Nucleus accumbens (tissue), 56 donors: ENCODE measurements at places on chromosomes 12 and 14.

- DNase-seq: no peak
These were observed 291.8 kb downstream of the ETNK1 start for GRCh38 chr12:22916815-22917214.

- no peak for DNase-seq
These were observed 56.4 kb downstream of the ZFP36L1 start for GRCh38 chr14:68736471-68736871.

- no peak for DNase-seq
These were observed 25.7 kb upstream of the PLD4 start for GRCh38 chr14:104898870-104899510.

GRCh38 chr12:55828357-55828756 lies 1.0 kb downstream of the DNAJC14 start:
- no peak for DNase-seq

DNA sequence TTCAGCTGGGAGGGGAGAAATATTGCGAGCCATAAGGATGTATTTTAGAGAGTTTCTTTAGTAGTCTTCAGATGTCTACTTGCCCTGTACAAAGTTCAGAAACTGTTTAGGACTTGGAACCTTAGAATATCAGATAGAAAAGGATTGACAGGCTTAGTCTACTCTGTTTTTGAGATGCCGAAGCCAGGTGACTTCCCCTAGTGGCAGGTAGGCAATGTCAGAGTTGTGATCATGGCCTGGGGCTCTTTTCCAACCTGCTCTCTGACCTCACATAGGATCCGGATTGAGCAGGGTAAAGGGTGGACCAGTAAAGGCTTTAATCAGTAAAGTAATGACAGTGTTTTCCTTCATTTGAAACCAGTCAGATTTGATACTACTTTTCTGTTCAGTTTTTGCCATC lies 59.6 kb downstream of the PRKCH start:
- DNase-seq: no peak

DNA sequence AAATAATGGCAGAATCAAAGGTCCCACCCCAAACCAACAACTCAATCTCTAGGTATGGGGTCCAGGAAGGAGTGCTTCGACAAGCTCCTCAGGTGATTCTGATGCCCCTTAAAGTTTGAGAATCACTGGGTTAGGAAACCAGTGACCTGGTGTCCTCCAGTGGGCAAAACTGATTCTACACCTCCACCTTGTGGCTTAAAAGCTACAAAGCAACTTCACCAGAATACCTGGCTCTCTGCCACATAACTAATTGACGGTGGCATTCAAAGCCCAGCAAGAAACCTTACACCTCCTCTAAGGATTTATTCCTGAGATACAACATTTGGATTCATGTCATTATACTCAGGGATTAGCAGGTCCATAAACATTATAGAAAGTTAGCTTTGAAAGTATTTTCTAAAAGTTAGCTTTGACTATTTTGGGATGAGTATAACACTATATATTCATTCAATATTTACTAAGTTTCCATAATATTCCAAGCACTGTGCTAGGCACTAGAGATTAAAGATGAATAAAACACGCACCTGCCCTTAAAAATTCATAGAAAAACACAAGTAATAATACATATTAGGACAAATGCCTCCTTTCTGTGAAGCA lies 45.4 kb downstream of the DCAF5 start:
- no peak for DNase-seq

DNA sequence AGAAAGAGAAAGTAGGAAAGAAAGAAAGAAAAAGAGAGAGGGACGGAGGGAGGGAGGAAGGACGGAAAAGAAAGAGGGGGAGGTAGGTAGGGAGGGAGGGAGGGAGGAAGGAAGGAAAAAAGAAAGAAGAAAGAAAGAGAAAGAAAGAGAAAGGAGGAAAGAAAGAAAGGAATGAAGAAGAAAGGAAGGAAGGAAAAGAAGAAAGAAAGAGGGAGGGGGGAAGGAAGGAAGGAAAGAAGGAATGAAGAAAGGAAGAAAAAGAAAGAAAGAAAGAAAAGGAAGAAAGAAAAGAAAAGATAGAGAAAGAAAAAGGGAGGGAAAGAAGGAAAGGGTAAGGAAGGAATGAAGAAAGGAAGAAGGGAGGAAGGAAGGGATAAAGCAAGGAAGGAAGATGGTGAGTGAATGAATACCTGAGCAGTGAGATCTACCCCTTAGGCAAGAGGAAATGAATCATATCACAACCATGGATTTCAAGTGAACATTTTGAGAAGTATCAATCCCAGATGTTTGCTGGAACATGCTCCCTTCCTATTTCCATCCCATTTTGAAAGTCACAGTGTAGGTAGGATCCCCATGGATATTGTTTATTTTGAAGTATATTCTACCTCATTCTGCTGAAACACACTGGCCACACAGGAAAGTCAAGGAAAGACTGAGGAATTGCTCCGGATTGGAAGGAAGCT lies 639.4 kb upstream of the TBX3 start:
- DNase-seq: no peak

- DNase-seq: no peak
These were observed 1044.3 kb downstream of the FLRT2 start for GRCh38 chr14:86574051-86574777.

GRCh38 chr14:77067632-77068516 lies 30.2 kb upstream of the CIPC start:
- DNase-seq: peak; percentile 63

DNA sequence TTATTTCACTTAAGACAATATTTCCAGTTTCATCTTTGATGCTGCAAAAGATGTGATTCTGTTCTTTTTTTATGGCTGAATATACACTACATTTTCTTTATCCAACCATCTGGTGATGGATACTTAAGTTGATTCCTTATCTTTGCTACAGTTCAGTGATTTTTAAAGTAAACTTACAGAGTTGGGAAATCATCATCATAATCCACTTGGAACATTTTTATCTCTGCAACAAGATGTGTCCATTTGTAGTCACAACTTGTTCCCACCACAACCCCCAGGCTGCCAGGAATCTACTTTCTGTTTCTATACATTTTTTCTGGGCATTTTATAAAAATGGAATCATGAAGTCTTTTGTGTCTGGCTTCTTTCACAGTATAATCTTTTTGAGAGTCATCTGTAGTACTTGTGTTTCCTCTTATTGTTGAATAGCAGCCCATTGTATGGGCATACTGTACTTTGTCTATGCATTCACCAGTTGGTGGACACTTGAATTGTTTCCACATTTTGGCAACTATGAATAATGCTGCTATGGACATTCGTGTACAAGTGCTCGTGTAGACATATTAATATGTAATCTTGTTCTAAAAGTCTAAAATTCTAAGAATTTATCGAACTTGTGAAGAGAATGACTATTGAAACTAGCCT lies 212.5 kb upstream of the DDHD1 start:
- DNase-seq: no peak

- DNase-seq: no peak
These were observed 32.3 kb upstream of the MMP17 start for GRCh38 chr12:131795690-131796410.

DNA sequence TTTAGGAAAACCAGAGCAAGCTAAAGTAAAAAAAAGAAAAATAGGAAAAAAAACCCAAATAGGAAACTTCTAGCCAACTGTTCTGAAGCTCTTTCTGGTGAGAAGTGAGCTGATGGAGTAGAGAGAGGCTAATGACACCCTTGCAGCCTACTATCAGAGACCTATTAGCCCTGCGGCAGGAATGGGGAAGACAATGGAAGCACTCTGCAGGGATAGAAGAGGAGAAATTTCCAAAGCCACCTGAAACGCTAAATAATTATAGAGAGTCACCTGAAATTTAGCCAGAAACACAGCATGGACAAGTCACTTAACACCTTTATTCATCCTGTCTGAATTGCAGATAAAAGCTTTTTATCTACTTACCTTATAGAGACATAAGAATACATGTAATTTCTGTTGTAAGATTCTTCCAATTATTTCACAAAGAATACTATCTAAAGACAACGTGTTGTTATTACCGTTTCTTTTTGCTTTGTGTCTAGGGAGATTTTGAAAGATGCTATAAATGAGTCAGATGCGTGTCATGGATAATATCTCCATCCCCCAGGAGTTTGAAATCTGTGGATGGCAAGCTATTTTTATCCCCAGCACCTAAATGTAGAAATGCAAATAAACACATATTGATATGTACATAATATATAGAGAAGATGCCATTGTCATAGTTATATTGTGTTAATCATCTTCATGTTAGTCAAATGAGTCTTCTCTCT lies 138.6 kb downstream of the TPH2 start:
- DNase-seq: no peak

GRCh38 chr14:22505697-22506377 lies 83.2 kb downstream of the DAD1 start:
- no peak for DNase-seq
